Posterior cingulate gyrus (tissue), 11 donors: ENCODE measurements at places on chromosomes 12 and 14.
A peak's percentile ranks its signal among the peaks of the same experiment; 100 is the strongest.

DNA sequence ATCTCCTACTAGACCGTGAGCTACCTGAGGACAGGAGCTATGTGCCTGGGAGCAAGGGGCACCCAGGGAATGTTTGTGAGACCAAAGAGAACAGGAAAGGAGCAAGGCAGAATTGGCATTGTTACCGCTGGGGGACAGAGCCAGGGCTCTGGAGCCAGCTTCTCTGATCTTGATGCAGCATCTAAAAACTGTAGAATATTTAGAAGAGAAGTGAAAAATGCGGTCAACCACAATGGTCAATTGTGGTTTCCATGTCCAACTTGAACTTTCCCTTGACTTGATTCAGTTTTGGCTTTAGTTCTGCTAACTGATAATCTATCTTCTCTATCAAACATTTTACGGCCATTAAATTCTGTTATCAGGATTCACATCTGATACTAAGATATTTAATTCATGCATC, 201.2 kb downstream of the ANO4 start:
- DNase-seq, result no peak

DNA sequence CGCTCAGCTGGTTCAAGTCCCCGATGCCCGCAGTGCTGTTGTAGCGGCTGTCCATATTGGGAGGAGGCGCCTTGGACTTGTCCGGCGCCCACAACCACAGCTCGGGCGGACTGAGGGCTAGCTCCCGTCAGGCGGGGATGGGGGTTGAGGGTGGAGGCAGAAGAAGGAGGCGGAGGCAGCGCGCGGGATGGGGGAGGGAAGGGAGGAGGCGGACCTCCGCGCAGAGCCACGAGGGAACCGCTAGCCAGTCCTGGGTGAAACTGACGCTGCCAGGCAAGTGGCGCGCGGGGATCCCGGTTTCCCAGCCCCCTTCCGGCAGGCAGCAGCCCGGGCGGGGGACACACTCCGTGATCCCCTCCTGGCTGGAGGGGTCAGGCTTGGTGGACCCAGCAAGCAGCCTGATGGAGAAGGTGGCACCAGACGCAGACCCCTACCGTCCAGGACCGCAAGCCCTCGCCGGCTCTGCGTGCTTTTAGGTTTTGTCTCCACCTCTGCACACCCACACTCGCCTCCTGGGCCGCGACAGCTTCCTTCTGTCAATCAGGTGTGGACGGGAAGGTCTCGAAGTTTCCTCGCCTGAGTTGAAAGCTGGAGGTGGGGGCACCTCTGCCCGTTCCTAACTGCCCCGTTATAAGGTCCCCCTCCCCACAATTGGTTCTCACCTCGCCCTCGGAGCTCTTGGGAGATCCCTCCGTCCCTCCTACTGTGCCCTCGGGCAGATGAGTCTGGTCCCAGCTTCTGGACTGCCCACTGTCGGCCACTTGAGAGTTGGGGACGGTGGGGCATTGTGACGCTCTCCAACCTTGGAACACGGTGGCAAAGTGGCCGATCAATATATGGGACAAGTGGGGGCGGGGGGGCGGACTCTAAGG, at the start of gene CPNE8:
CPNE8 (minus strand) TSS at position 112 of the 872 bp plus-strand sequence; CDS start at position 55, 57 bp downstream.
- peak; percentile 62 for DNase-seq

GRCh38 chr14:94395888-94396574, 7.6 kb upstream of the SERPINA1 start:
- DNase-seq, result no peak

GRCh38 chr12:129696926-129697325, 206.9 kb downstream of the TMEM132D start:
- DNase-seq, result no peak

DNA sequence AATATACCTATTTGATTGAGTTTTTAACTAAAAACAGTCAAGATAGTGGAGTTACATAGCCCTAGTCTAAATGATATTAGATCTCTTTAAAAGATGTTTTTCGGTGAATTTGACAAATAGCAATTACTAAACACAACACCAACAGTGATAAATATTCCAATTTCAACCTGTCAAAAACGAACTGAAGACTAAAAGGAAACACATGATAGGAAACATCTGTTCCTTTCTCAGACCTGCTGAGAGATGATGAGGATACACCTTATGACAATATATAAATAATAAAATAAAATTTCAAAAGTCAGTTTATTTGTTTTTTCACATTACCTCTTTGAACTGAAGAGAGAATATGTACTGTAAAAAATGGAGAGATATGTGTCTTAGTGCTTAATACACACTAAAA, 232.7 kb downstream of the RASSF9 start:
- no peak for DNase-seq

DNA sequence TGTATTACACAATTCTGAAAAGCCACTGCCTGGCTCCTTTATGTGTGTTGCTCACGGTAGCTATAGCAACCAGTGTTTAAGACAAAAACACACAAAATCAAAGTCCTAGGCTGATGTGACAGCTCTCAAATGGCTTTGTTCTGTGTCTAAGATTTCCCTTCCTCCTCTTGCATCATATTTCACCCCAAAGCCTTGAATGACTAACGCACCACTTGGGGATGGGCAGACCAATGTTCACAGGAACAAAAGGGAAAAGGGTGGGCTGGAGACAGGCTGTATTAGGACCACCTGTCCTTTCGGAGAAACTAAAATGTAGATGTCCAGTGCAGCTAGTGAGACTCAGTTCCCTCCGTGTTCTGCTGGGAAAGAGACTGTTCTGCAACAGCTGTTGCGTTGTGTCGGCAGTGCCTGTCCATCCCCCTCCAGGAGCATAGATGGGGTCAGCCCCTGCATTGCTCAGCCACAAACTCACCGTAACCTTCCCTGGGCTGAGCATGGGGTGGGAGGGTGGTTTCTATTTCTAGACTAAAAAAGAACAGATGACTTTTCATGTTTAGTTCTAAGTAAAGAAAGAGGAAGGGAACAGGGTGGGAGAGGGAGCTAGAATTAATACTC, 26.8 kb upstream of the DAAM1 start:
- no peak for DNase-seq

DNA sequence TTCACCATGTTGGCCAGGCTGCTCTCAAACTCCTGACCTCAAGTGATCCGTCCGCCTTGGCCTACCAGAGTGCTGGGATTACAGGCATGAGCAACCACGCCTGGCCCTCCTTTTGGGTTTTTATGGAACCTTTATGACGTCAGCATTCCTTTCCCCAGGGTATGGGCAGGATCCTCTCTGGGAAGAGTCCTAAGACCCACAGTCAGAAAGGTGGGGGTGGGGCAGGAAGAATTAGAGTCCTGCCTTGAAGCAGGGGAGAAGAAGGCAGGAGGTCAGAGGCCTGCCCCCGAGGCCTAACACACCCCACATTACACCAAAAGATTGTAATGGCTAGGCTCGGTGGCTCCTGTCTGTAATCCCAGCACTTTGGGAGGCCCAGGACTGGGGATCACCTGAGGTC, 30.8 kb upstream of the CDK17 start:
- DNase-seq, result no peak

GRCh38 chr12:107404981-107405380, 280.6 kb upstream of the PWP1 start:
- DNase-seq, result no peak

DNA sequence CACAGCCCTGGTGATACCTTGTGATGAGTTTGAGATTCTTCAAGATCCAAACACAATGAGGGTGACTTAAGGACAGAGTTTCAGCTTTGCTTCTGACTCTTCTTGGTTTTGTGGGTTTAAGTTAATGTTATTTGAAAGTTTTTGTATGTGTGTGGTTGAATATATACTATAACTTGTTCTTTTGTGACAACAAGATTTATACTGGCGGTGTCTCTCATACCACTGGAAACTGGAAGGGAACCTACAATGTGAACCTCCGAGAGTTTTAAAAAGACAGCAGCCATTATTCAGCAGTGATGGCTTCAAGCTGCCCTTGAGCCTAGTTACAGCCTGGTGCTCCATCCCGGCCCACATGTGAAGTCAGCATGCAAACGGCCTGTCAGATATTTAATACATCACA, 87.9 kb upstream of the IGF1 start:
- DNase-seq, result no peak

DNA sequence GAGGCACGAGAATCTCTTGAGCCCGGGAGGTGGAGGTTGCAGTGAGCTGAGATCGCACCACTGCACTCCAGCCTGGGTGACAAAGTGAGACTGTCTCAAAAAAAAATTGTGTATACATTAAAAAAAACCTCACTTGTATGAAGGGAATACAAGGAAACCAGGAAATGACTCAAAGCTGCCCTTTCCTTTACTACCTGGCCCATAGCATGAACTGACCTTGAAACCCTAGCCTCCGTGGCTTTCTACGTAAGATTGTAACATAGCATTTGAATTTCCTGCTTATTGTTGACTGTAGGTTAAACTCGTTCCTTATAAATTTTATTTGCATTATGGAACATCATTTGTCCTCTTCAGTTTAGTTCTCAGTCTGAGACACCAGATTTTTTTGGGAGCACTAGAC, 9.1 kb upstream of the DDX47 start:
- DNase-seq, result no peak

DNA sequence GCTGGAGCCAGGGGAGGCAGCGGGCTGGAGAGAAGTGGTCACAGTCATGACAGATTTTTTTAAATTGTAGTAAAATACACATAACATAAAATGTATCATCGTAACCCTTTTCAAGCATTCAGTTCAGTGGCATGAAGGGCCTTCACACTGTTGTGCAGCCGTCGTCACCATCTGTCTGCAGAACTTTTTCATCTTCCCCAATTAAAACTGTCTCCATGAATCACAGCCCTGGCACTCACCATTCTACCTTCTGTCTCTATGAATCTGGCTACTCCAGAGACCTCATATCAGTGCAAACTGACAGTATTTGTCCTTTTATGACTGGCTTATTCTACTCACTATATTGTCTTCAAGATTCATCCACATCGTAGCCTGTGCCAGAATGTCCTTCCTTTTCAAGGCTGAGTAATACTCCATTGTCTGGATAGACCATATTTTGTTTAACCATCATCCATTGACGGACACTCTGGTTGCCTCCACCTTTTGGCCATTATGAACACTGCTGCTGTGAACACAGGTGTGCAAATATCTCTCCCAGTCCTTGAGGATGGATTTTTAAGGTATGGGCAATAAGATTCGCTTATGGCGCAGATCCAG, 91.5 kb upstream of the NCOR2 start:
- DNase-seq, result no peak
